ENCODE measurements at places on chromosomes 13 and 19. TPM values are rescaled to one million over a fixed set of nuclear protein-coding genes. Genes with fewer than 3 reads are reported as not detected.
A peak's percentile ranks its signal among the peaks of the same experiment; 100 is the strongest.

GRCh38 chr19:41863209-41863931 lies 3.3 kb downstream of the RPS19 start:
- no peak for DNase-seq

GRCh38 chr19:2549701-2550191 lies 73.8 kb downstream of the GADD45B start:
- peak; percentile 54 for DNase-seq

- DNase-seq: no peak
Observed at GRCh38 chr19:32313569-32314265, 31.7 kb upstream of the ZNF507 start.

GRCh38 chr19:3389876-3390371 lies 23.5 kb downstream of the NFIC start:
- no peak for DNase-seq

- DNase-seq: no peak
Observed at GRCh38 chr13:24165746-24166145, 5.2 kb downstream of the SPATA13 start.

- no peak for DNase-seq
Observed at GRCh38 chr19:1857648-1858326, 5.6 kb downstream of the KLF16 start.

DNA sequence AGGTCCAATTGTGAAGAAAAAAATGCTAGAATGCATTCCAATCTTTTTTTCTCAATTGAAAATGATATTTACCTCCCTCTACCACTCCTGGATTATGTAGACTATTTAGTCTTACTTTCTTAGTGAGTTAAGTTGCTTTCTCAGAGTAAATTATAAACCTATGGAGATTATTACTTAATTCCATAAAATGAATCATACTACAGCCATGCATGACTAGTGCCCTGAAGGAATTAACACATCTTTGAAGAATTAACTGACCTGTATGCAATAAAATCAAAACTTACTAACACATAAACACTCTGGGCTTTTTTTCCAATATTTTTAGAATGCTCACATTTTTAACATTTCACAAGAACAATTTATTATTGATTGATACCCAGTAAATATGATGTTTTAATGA lies 379.4 kb upstream of the DACH1 start:
- no peak for DNase-seq

GRCh38 chr19:58569191-58569942 lies 3.8 kb downstream of the MZF1 start:
- no peak for DNase-seq

GRCh38 chr13:112903606-112904195 lies 65.3 kb upstream of the MCF2L start:
- no peak for DNase-seq

DNA sequence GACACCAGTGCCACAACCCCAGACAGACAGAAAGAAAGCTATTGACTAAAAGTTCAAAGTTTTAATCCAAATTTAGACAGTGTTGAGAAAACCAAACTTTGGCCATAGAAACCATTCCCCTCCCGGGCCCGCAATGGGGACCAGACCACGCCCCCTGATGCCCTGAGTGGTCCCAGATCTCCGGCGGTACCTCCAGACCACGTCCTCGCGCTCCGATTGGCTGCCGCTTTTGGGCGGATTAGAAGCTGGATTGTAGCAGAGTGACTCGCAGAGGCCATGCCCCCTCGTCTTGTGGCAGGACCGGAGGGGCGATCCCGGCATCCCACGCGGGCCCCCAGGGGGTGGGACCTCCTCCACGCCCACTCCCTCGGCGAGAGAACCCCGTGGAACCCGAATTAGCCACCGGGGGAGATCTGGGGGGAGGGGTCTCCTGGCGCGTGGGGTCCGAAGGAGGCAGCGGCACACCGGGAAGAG lies 797 bp upstream of the HSD17B14 start:
- DNase-seq: peak; percentile 84

GRCh38 chr13:103883164-103883563 lies 816.9 kb upstream of the SLC10A2 start:
- DNase-seq: peak; percentile 89

DNA sequence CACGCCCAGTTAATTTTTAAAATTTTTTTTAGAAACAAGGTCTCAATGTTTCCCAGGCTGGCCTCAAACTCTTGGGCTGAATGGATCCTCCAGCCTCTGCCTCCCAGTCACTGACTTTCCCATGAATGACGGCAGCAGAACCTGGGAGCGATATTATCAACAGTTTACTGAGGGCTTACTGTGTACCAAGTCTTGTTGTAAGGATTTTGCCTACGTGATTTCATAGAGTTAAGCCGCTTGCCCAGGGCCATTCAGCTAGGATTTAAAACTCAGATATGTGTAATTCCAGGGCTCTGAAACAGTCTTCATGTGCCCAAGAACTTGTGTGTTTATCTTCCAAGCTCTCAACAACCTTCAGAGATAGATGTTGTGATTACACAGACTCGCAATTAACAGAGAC lies 6.0 kb upstream of the KXD1 start:
- DNase-seq: no peak

DNA sequence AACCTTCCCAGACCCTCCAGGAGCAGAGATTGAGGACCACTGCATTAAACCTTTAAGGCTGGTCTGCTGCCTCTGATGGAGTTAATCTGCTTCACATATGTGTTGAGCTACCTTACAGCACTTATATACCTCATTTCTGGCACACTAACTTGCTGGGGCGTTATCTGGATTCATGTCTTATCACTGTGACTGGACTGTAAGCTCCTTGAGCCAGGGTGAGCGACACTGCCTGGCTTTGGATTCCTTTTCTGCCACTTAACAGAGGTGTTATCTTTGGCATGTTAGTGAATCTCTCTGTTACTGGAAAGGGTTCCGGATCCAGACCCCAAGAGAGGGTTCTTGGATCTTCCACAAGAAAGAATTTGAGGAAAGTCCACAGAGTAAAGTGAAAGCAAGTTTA lies 69.8 kb upstream of the RGCC start:
- no peak for DNase-seq

The ZNF793 gene
- 33.5 TPM for total RNA-seq

The VWA8 gene
- 27.1 TPM for total RNA-seq

The LILRA1 gene
- total RNA-seq: 0.50 TPM

The ZNF274 gene
- 42.6 TPM for total RNA-seq
